SK-N-SH (cell line): ENCODE measurements at places on chromosomes 1 and 21. TPM values are rescaled to one million over a fixed set of nuclear protein-coding genes. Genes with fewer than 3 reads are reported as not detected.

DNA sequence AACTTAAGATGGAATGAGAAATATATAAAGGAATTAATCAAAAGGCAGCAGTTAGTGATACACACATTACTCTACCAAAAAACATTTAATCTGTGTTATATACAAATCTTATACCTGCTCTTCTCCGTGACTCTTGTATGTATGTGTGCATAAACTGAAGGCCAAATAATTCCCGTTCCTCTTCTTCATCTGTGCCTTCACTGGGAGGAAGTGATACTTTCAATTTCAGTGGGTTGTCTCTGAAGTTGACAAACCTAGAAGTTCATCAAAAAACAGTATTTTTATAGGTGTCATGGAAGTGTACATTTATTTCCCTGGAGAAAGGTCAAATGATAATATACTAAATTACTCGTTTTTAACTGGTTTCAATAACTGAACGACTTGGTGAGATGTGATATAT lies 19.3 kb downstream of the TRMT13 start:
- DNase-seq, result no peak

- peak; percentile 48 for DNase-seq
Observed at GRCh38 chr1:55337801-55338447, 122.8 kb upstream of the USP24 start.

GRCh38 chr21:29078869-29079767 lies 5.7 kb upstream of the CCT8 start:
- no peak for DNase-seq

DNA sequence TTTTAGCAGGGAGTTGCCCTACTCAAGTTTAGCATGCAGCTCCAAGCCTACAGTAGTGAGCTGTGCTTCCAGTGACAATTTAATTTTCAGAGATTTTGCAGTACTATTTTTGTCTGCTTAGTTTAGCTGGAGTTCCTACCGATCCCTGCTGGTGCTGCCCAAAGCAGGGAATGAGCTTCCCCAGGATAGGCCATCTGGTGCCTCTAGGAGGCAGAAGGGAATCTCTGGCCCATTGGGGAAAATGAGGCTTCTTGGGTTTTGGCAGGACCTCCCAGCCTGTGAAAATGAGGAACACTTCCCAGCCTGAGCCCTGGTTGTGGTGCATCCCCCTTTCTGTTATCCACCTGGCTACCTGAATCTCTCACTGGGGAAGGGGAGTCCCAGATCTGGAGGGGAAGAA lies 149.2 kb downstream of the RASAL2 start:
- no peak for DNase-seq

DNA sequence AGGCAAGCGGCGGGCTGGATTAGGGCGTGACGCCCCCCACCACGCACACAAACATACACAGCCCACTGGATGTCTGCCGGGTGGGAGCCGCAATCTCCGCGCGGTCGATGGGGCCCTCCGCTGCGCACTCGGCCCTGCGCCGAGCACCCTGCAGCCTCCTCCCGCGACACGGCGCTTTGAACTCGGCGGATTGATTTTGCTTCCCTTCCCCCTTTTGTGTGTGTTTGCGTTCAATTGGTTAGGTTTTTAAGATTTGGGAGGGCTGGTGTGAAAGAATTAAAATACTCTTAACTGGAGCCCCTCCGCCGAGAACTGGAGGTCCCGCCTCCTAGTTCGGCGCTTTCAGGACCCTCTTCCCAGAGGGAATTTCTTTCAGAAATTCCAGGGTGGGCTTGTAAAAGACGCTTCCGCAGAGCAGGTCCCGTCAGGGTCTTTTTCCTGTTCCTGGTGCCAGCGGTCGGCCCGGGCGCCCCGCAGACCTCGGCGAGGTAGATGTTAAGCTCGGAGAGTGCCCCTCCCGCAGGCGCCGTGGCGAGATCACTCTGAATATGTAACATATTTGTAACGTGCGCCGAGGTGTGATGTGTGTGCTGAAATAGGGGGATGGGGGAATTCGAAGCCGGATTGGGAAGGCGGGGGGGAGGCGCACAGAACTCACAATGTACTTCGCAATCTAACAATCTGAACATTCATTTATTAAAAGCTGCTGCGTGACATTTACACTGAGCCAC lies 8.0 kb upstream of the BARHL2 start:
- no peak for DNase-seq

Gene SLC25A34
- polyA plus RNA-seq, result 1.2 and 1.4 TPM in 2 replicates

GRCh38 chr1:100700586-100700985 lies 19.0 kb upstream of the VCAM1 start:
- DNase-seq, result no peak

Gene OR10J1
- not detected in 2 replicates for polyA plus RNA-seq

DNA sequence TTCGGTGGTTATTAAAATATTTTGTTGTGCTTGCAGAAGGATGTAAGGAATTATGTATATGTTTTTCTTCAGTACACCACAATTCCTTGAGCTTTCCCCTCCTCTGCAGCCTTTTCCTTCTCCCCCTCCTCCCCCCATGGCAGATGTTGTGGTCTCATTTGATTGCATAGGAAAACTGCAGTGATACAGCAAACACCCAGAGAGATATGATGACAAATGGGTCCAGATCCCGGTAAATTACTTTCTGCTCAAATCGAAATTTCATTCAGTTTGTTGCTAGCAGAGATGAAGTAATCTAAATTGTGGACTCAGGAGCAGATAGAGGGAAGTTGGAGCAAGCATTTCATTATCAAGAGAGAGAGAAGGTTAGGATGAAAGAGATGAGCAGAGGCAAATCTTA lies 9.9 kb downstream of the LMO4 start:
- no peak for DNase-seq

DNA sequence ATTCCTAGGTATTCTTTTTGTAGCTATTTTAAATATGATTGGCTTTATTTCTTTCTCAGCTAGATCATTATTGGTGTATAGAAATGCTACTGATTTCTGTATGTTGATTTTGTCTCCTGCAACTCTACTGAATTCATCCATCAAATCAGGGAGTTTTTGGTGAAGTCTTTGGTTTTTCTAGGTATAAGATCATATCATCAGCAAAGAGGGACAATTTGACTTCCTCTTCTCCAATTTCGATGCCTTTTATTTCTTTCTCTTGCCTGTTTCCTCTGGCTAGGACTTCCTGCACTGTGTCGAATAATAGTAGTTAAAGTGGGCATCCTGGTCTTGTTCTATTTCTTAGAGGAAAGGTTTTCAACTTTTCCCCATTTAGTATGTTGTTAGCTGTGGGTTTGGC lies 27.5 kb upstream of the PRKACB start:
- DNase-seq, result no peak

GRCh38 chr1:67586596-67586995 lies 98.4 kb upstream of the GADD45A start:
- no peak for DNase-seq

DNA sequence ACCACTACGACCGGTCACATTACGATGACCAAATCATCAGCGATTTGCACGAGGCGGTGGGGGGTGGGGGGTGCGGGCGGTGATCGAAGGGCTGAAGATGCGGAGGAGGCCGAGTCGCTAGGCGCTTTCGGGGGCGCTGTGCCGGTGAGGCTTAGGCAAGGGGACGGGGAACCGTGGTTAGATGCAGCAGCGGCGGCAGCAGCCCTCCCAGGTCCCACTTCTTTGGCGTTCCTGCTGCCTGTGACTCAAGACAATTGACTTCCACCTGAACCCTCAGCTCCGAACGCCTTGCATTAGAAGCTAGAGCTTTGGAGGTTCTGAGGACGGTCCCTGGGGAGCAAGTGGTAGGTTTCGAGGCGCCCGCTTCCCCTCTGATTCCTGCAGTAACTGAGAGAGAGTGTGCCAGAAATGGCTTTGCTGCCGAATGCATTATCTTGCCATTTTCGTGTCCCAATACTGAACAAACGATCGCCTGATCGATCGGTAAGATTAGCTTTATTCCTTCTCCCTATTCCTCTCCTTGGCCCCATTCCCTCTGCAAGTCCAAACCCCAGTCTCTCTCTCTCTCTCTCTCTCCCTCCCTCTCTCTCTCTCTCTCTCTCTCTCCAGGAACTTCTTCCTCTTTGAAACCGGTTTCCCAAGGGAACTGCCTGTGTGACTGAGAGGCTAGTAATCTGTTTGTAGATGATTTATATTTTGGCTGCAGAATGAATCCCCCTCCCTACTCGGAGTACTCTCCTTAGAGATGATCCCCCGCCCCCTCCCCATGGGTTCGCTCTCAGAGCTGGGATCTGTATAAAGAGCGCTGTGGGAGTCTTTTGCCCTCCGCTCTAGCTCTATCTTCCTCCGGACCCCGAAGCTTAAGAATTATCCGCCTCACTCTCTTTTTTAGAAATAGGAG lies 735 bp upstream of the BRINP3 start:
- DNase-seq, result peak; percentile 43

GRCh38 chr1:223364685-223365382 lies 858 bp upstream of the SUSD4 start:
- no peak for DNase-seq

GRCh38 chr21:31599563-31599962 lies 59.9 kb upstream of the SOD1 start:
- DNase-seq, result no peak

Gene CYP4Z1
- not detected in 2 replicates for polyA plus RNA-seq

Gene TTC22
- polyA plus RNA-seq, result not detected in 2 replicates

DNA sequence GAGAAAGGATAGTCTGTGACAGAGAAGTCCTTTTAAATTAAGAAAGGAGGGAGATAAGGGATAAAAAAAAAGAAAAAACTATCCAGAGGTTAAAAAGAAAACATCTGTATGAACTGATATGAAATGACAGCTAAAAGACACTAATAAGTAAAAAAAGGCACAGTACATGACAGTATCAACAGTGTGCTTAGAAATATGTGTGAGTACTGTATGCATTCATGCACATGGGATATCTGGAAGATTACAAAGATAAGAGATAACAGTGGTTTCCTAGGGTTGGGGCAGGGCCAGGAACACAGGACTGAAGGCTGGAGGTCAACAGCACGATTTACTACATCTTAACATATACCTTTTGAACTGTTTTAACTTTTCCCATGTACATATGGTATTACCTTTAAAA lies 13.3 kb downstream of the PTP4A2 start:
- peak; percentile 47 for DNase-seq

GRCh38 chr1:5415606-5416005 lies 576.6 kb downstream of the NPHP4 start:
- DNase-seq, result no peak

Gene IL12RB2
- not detected in 2 replicates for polyA plus RNA-seq

Gene NUP210L
- polyA plus RNA-seq, result not detected in 2 replicates

GRCh38 chr1:40699787-40700186 lies 8.3 kb downstream of the NFYC start:
- DNase-seq, result no peak

Gene LMOD1
- 2.7 and 4.9 TPM in 2 replicates for polyA plus RNA-seq

Gene HTR1D
- polyA plus RNA-seq, result 0.29 and 0.39 TPM in 2 replicates

DNA sequence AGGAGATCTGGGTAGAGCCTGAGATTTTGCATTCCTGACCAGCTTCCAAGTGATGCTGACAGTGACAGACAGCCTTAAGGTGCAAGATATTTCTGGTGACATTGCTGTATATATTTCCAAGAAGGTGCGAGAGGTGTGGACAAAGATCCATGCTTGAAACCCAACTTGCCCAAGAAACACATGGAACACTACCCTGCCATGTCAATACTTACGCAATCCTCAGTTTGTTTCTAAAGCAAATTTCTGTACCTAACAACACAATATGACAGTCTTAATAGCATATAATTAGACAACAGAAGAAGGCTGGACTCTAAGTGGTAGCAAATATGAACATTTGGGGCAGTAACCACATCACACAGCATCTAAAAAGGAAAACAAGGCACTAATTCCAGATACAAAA lies 260.4 kb downstream of the DSCAM start:
- DNase-seq, result no peak

DNA sequence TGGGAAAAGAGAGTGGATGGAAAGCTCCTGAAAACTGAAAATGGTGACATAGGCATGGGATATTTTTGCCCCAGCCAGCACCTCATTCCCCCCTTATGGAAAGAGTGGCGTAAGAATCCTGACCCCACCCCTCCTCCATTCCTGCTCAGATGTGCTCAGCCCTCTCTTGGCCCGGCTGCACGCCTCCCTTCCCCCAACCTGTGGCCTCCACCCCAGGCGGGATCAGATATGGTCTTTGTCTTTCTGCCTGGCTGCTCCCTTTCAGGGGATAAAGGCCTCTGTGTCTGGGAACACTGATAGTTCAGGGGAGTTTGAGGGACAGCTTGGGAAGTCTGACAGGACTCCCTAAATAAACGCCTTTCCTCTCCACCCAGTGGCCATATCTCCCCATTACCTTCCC lies 49.8 kb downstream of the KIRREL1 start:
- no peak for DNase-seq

DNA sequence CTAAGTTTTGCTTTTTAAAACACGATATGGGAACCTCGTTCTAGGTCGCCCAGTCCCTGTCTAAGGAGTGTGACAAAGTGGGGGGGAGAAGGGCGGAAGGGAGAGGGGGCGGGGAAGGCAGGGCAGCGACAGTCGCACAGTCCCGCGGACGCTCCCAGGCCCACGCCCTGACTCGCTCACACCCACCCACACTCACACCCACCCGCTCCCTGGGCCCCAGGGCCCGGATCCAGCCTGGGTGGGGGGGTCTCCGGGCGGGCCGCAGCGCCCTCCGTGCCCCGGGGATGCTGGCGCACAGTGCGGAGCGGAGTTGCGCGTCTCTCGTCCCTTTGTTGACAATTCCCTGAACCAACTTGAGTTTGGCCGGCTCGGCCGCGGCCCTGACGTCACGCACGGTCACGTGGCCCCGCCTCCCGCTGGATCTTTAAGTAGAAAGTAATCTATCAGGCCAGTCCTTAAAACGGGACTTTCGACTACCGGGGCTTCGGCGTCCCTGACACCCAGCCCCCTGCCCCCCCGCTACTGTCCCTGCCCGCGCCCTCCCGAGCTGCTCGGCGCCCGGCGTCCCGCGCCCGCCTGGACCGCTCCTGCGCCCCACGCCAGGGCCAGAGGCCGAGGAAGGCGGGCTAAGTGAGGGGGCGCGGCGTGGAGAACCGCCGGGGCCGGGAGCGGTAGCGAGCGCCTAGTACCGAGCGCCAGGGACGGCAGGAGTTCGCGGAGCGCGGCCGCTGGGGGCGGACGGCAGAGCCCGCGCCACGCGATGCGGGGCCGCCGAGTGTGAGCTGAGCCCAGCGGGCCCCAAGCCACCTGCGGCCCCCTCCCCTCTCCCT lies at the start of gene FOXD3:
TSS of gene FOXD3 (plus strand) at position 454 of the 830 bp plus-strand sequence. CDS start 492 bp downstream, outside the sequence.
- DNase-seq, result peak; percentile 76

GRCh38 chr1:197319631-197320030 lies 51.6 kb downstream of the CRB1 start:
- DNase-seq, result no peak

Gene LCA5L
- polyA plus RNA-seq, result 0.74 and 1.0 TPM in 2 replicates

DNA sequence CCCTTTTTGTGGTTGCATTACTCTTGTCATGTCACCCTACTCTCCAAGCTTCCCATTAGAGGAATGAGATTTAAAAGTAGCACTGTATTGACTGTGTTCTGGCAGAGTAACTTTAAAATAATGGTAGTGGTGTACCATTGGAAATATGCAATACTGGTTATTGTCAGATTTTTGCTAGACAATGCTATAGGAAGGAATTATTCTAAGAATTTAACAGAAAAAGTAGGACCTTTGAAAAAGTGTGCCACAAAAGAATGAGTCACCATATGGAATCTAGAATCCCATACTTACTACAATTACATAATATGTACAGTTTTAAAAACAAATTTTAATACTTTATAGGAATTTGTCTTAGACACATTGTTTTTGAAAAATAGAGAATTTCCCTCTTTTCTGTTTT lies 13.8 kb downstream of the MIER1 start:
- no peak for DNase-seq

- DNase-seq, result no peak
Observed at GRCh38 chr1:226074046-226074445, 11.5 kb downstream of the H3-3A start.

- DNase-seq, result no peak
Observed at GRCh38 chr1:164619006-164619784, 60.2 kb downstream of the PBX1 start.

GRCh38 chr1:197145446-197146024 lies 934 bp downstream of the ASPM start:
- no peak for DNase-seq
